ENCODE measurements at places on chromosomes 4 and X.
A peak's percentile ranks its signal among the peaks of the same experiment; 100 is the strongest.

DNA sequence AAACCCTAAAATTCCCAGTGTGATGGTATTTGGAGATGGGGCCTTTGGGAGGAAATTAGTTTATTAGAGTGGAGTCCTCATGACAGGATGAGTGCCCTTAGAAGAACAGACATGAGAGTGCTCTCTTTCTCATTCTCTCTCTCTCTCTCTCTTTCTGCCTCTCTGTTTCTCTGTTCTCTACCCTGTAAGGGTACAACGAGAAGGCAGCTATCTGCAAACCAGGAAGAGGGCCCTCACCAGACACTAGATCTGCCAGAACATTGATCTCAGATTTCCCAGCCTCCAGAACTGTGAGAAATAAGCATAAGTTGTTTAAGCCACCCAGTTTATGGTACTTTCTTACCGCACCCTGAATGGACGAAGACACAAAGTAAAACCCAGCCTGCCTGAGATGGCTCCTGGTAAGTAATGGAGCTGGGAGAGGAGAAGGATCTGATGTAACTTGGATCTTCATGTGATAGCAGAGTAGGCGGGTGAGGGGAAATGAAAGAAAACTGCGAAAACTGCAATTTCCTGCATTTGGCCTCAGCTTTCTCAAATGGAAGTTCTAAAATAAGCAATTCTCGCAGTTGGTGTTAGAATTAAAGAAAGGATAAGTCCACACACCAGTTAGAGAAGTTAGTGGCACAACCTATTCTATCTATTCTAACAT lies 8.7 kb upstream of the CDS1 start:
- no peak for DNase-seq

DNA sequence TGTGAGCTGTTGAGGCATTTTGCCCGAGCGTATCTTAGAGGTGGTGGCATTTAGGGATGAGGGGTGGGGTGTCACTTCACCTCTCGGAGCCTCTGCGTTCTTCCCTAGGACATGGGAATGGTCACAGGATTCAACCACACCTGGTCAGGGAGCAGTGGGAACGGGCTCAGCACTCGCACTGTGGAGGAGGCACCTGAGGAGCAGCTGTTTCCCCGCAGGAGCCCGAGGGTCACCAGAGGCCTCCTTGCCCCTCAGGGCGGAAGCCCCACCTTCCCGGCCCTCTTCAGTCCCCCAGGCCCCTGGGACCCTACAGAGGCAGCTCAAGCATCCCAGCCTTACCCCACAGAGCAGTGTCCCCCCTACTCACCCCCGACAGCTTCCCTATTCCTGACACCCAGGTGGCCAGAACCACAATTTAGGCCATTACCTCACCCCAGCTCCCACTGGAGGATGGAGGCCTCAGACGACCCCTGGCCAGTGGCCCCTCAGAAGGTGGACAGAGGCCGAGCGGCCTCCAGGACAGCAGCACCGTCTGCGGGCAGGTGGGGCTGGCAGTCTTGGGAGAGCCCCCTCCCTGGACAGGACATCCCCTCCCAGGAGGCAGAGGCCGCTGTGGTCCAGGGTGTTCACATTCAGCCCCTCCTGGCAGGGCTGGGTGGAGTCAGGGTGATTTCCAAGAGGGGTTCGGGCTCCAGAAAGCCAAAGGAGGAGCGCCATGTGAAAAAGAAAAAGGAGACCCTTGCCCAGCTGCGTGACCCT lies 4.2 kb upstream of the HTRA3 start:
- no peak for DNase-seq

DNA sequence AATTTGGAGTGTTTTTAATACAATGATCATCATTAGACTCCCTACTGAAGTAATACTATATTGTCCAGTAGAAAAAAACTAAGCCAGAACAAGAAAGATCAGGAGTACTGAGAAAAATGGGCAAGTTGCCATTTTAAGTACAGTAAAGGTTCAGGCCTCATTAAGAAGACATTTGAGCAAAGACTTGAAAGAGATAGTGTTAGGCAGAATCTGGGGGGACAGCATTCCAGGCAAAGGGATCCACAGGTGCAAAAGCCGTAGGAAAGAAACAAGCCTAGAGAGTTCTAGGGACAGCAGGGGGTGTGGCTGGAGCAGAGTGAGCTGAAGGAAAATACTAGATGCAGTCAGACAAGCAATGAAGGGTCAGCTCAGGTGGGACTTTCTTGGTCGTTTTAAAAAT lies 58.1 kb upstream of the INTU start:
- no peak for DNase-seq

DNA sequence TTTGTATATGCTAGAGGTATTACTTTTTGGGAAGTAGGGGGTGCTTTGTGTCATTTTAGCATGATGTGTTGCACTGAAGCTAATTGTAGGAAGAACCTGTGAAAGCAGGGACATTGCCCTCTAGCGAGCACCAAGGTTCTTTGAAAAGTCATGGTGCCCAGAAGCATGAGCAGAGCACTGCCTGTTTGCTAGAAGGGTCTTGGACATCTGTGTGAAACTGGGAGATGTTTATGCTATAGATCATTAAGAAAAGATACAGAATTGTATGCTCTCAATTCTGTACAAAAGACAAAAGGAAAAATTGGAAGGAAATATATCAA lies 14.7 kb downstream of the GRPR start:
- no peak for DNase-seq

GRCh38 chr4:78584863-78585547 lies 33.4 kb downstream of the ANXA3 start:
- peak; percentile 71 for DNase-seq

DNA sequence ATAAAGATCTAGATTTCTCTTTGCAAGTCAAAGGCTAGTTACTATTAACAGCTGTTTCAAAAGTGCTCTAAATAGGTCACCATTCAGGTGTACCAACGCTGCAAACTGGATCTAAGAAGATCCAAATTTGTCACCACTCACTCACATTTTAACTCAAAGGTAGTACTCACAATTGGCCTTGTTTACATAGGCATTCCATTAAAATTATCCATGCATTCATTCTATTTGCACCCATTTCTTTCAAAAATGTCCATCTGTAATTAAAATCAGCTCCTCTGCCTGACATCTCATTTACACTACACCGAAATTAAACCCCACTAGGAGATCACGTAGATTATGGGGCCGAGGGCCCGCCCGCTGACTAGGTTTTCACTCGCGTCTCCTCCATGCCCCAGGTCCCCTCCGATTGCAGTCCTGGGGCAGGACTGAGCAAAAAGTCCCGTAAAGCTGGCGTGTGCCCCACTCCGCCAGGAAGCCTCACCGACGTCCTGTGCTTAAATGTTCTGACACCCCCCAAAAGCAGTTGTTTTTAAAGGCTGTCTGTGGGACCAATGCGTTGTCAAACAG lies 1.3 kb upstream of the ING2 start:
- no peak for DNase-seq

DNA sequence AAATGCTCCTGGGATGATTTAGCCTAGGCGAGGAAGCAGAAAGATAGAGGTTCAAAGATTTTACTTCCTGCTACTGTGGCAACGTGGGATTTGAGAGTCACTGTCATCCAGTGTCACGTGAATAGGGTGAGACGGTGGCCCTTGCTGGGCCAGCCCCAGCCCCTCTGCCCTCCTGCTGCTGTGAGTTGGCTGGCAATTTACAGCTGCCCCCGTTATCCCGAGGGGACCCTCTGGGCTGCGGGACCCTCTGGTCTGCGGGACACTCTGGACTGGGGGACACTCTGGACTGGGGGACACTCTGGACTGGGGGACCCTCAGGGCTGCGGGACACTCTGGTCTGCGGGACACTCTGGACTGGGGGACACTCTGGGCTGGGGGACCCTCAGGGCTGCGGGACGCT lies 765.4 kb downstream of the TRIML1 start:
- no peak for DNase-seq

DNA sequence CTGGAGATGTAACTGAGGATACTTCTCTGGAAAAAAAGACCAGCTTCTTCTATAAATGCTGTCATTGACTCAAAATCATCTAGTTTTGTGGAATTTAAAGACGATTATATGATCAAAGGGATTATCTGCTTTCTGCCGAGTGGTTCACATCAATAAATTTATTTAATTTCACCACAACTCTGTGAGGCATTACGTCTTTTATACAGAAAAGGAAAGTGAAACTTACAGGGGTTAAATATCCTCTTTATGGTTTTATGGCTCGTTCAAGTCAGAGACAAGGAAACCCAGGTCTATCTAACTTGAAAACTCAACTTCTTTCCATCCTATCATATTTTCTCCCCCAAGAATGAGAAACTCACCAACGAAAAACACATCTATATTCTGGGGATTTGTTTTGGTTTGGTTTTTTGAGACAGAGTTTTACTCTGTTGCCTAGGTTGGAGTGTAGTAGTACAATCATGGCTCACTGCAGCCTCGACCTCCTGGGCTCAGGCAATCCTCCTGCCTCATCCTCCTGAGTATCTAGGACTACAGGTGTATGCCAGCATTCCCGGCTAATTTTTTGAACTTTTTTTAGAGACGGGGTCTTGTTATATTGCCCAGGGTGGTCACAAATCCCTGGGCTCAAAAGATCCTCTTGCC lies 377.9 kb upstream of the EMCN start:
- peak; percentile 5 for DNase-seq

GRCh38 chrX:12480956-12481355 lies 310.3 kb upstream of the PRPS2 start:
- DNase-seq, result no peak

DNA sequence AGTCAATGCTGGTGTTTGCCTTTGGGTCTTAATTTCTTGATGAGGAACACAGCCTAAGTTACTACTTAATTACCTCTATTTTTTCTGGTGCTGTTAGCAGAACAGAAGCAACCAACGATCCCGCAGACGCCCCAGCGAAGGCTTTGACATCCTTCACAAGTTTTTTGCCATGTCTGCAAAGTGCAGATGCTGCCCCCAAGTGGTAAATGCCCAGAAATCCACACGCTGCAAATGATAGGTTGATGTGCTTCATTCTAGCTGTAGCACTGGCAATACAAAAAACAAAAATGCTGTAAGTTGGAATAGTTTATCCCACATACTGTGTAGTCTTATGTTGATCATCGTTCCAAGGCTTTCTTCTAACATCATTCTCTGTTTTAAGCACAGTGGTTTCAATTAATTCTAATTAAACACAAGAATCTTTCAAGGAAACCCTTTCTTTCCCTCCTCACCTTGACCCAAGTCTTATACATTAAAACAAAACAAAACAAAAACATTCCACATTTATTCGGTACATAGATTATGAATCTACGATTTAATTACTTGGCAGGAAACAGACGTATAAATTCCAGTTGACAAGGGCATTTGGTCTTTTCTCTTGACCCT lies 1.2 kb downstream of the PNPLA4 start:
- DNase-seq, result peak; percentile 72

- DNase-seq, result no peak
Measured at GRCh38 chrX:10859353-10859752, 239.0 kb upstream of the MID1 start.

DNA sequence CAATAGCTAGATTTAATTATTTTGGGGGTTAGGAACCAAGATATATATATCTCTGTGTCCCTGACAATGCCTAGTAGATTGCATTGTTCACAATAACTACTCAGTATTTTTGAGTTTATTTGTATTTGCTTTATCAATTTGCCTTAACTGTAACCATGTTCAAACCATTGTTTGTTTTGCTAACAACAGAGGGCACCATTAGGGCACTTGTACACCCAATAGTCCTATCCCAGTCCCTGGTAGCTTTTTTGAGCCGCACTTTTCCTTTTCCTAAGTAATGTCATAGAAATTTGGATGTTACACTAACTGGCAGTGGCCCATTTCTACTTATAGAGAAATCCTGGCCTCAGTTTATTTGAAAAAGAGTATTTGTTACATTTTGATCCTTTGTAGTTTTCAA lies 575 bp upstream of the KLHL5 start:
- DNase-seq, result no peak

- DNase-seq, result no peak
Measured at GRCh38 chr4:99647071-99647470, 10.6 kb downstream of the C4orf54 start.

DNA sequence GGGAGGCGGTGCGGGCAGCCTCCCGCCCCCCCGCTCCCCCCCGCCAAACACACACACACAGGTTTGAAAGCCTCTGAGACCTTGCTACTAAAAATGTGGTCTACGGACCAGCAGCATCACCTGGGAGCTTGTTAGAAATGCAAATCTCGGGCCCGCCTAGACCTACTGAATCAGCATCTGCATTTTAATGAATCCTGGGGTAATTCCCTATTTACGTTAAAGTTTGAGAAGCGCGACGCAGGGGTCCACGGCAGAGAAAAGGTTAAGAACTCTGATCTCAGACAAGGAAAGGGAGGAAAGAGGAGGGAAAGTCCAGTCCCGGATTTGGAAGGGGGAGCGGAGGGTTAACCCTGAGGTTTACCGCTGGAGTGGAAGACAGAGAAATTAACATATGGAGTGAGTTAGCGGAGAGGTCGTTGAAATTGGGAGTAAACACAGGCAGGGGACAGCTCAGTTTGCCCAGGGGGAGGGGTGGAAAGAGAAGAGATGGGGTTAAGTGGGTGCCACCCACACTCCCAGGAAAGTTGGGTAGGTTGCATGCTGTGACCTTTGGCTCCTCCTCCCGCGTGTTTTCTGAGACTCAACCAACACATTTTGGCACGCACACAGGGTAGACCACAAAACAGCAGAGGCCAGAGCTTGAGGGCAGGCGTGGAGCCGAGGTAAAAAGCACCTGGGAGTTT lies 483.6 kb downstream of the BCOR start:
- no peak for DNase-seq

- DNase-seq, result no peak
Measured at GRCh38 chrX:51779306-51779705, 36.1 kb downstream of the GSPT2 start.

- DNase-seq, result peak; percentile 85
Measured at GRCh38 chr4:122584519-122584918, 36.3 kb downstream of the IL21 start.

DNA sequence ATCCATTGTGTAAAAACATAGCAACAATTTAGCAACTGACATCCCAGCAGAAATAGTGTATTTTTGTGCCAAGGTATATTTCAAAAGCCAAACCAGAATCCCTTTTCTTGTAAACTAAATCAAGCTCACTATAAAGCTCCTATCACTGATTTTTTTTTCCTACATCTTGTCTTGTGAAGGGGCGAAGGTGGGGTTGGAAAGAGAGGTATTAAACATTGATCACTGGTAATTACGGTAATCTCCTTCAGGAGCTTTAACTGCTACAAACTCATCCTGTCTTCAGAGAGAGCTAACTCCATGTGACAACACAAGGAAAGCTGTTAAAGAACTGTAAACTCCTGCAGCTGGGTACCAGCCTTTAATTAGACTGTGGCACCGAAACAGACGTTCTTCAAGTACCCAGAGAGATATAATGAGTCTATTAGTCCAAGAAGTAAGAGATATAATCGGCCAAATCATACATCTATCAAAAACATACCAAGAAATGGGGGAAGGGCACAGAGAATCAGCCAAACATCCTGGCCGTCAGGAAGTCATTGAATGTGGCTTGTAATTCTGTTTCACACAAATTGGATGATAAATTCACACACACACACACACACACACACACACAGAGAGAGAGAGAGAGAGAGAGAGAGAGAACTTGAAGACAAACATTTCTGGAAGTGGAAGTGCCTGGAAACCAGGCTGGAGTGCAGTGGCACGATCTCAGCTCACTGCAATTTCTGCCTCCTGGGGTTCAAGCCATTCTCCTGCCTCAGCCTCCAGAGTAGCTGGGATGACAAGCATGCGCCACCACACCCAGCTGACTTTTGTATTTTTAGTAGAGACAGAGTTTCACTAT lies 111.9 kb upstream of the PPARGC1A start:
- no peak for DNase-seq

GRCh38 chrX:103613362-103613890 lies 5.7 kb downstream of the TCEAL3 start:
- DNase-seq, result peak; percentile 31

Data from iris pigment epithelial cell (primary cell).